Muscle of leg (tissue), 16 donors: ENCODE measurements at places on chromosomes 13 and 19. TPM values are rescaled to one million over a fixed set of nuclear protein-coding genes. Genes with fewer than 3 reads are reported as not detected.

The NPAS1 gene
- polyA plus RNA-seq, result 1.4 TPM

The CEACAM4 gene
- 0.20 TPM for polyA plus RNA-seq

The JSRP1 gene
- polyA plus RNA-seq, result 102 TPM

The HCST gene
- 5.1 TPM for polyA plus RNA-seq

The ZNF560 gene
- polyA plus RNA-seq, result 0.10 TPM

- no peak for DNase-seq
These were observed 56.6 kb upstream of the GPC6 start for GRCh38 chr13:93169980-93170379.

- DNase-seq, result peak; percentile 70
These were observed 1.3 kb upstream of the HNRNPL start for GRCh38 chr19:38850976-38851621.

DNA sequence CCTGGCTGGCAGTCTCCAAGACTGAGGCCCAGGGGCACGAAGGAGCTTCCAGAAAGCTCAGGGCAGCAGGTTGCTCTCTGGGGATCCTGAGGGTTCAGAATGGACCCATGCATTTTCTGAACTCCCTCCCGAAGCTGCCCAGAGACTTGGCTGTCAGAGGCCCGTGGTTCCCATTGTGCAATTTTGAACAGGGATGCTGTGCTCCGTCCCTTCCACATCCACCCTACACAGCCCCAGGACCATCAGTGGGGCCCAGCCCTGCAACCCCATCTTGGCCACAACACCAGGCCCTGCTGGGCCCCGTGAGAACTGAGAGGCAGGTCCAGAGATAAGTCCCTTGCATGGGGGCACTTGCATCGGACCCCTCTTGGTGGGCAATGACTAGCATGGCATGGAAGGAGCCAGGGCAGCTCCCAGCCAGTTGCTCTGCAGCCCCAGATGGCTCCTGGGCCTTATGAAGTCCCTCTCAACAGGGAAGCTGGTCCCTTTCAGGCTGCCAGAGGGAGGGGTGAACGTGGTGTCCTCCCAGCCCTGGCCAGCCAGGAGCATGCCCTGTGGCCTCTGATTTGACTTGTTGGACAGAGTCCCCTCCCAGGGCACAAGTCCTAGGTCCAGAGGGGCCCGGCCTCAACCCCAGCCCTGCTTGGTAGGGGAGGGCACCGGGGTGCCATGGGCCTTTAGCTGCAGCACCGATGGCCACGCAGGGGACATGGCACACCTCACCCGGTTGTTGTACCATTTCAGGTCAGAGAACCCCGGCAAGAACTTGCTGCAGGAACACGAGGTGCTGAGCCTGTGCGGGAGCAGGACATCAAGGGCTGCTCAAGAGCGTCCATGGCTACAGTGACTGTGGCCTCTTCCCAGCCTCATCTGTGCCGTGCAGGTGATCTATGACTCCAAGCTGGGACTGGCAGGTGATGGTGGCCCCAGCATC lies 17.3 kb upstream of the ZNF14 start:
- DNase-seq, result no peak

DNA sequence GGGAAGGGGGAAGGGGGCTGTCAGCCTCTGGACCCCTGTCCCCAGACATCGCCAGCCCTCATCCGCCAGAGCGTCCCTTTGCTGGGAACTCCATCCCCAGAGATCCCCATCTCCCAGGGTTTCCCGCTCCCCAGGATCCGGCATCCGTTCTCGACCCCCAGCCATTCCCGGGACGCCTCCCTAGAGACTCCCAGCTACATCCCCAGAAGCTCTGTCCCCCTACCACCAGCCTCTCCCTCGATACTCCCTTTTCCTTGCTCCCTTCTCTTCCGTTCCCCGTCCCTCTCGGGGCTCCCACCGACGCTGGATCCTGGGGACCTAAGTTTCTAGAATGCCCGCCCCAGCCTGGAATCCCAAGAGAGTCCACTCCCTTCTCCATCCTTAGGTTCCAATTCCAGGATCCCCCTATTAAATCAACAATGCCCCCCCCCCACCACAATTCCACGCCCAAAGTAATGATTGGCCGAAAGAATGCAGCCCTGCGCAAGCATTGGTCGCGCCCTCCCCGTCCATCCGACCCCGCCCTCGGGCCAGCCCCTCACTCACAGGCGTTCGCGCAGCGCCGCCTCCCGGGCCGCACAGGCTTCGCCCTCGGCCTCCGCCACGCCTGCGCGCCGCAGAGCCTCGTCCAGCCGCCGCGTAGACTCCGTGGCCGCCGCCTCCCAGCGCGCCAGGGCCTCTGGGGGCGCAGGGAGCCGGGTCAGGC lies 3.2 kb downstream of the CCDC194 start:
- DNase-seq, result peak; percentile 96

DNA sequence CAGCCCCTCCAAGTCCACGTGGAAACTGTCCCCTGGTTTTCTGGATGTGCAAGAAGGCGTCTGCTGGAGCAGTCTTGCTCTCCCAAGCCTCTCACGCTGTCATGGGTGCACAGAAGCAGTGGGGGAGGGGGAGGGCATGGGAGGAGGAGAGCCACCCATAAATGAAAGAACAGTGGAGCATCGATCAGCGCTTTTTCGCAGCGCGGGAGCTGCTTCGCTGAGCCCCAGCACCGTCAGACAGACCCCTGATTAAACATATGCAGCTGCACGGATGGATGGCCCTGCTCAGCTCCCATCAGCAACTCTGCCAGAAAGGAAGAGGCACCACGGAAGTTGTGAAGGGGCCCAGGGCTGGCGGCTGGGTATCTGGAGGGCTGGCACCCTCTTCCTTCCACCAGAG lies 264.9 kb downstream of the UQCRFS1 start:
- no peak for DNase-seq

DNA sequence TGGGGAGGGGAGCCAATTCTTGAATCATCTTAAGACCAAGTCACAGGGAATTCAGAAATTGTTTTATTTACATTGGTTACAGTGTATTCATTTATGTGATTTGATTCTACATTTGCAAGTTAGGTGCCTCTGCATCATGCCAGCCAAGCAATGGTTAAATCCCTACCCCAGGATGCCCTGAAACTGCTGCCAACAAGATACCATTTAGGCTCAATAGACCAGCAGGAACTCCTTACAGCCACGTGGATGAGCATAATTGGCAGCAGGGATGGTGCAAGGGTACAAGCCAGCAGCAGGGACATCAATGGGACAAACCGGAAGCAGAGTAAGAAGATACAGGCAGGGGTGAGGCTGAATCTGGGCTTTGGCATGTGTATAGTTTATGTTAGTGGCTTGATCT lies 72.4 kb upstream of the NBEA start:
- DNase-seq, result no peak

DNA sequence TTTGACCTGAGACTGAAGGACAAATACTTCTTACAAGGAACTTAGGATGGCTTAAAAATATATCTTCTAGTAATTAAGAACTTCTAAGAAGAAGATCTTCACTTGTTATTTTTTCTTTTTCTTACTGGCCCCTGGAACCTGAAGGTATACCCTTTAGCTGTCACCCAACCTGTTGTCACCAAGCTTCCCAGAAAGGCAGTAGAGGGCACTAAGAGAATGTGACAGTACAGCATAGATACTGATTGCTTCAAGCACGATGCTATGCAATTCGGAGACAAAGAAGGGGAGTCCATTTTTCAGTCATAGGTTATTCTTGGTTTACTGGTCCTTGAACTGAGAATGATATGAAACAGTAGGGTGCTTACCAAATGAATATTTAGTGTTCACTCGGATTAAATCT lies 208.3 kb upstream of the PCDH9 start:
- DNase-seq, result no peak

- DNase-seq, result no peak
These were observed 235.0 kb downstream of the PCCA start for GRCh38 chr13:100323937-100324336.

DNA sequence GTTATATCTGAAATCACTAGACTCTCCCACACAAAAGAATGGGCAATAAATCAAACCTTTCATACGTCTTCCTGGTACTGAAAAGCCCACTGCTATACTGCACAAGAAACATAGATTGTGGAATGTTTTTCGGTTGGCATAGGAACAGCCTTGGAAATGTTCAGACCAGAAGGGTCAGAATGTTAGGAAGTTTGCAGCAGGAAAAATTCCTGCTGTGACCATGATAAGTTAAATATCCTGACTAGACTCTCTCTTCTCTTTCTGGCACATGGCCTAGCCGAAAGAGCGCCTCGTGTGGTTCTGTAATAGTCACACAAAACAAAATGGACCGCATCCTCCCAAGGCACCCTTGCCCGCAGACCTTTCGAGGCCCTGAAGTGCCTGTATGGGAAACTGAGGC lies 427.2 kb downstream of the COG6 start:
- DNase-seq, result peak; percentile 54

- no peak for DNase-seq
These were observed 14.2 kb downstream of the ANKRD24 start for GRCh38 chr19:4196587-4197148.

- DNase-seq, result no peak
These were observed 61.0 kb downstream of the STK24 start for GRCh38 chr13:98515818-98516465.

DNA sequence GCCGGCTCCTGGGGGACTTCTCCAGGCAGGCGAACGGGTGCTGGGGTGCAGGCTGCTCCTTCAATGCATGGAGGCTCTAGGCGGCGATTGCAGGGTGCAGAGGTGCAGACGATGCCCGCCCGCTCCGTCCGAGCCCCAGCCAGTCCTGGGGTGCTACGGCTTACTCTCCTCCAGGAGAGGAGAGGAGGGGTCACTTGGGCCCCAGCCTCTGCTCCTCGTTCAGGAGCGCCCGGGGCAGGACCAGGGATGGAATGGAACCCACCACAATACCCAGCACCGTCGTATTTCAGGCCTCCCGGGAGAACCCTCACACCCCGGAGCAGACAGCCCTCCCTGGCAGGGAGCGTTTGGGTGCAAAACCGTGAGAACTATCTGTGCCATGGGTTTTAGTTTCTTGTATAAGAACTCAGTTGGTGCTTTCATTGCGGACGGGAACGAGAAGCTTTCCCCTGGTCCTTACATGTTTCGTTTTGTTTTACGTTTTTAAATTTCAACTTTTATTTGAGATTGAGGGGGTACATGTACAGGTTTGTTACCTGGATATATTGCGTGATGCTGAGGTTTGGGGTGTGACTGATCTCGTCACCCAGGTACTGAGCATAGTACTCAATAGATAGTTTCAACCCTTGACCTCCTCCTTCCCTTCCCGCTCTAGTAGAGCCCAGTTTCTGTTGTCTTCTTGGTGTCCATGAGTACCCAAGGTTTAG lies 46.8 kb downstream of the ARHGEF18 start:
- DNase-seq, result no peak

- DNase-seq, result no peak
These were observed 44.5 kb downstream of the ACTN4 start for GRCh38 chr19:38691938-38692457.

DNA sequence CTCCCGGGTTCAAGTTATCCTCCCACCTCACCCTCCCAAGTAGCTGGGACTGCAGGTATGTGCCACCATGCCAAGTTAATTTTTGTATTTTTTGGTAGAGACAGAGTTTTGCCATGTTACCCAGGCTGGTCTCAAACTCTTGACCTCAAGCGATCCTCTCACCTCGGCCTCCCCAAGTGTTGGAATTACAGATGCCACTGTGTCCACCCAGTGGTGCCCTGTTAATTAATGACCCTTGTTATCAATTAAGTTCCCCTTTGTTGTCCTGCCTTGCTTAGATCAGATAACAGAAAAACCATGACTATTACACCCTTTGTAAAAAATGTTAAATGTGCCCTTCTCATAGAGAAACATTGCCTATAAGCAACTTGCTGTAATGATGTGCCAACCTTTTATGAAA lies 34.4 kb upstream of the IGFL1 start:
- no peak for DNase-seq

DNA sequence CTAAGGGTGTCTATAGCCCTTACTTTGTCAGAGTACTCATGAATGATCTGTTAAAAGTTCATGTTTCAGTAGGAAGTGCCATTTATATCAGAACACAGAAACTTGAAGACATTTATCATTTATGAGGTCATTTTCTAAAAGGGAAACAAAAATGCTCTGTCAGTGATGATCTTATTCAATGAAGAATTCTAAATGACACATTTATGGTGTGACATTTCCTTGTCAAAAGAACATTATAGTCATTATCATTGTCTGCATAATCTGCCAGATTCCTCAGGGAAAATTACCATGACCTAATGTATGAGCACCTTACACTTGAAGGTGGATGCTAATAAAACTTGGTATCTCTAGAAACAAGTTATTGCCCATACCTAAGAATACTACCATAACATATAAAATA lies 853.8 kb upstream of the SLITRK6 start:
- DNase-seq, result no peak

DNA sequence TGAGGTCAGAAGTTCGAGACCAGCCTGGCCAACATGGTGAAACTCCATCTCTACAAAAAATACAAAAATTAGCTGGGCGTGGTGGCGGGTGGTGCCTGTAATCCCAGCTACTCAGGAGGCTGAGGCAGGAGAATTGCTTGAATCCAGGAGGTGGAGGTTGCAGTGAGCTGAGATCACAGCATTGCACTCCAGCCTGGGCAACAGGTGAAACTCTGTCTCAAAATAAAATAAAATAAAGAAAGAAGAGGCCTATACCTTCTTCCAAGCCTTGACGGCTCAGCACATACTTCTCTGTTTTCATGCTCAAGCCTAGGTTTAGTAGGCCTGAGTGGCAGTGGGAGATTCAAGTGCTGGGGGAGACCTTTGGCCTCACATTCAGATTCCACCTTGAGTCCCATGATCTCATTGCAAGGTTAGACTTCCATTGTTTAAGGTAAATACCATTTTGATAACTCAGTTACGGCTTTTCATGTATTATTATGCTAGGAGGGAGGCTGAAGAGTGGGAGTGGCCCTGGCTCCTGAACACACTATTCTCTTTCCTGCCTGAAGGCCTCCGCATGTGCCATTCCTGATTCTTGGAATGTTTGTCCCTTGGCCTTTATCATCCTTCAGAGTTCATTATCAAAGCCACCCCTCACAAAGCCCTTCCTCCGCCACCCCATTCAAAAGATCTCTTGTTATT lies 1.6 kb upstream of the SPINT2 start:
- DNase-seq, result no peak

DNA sequence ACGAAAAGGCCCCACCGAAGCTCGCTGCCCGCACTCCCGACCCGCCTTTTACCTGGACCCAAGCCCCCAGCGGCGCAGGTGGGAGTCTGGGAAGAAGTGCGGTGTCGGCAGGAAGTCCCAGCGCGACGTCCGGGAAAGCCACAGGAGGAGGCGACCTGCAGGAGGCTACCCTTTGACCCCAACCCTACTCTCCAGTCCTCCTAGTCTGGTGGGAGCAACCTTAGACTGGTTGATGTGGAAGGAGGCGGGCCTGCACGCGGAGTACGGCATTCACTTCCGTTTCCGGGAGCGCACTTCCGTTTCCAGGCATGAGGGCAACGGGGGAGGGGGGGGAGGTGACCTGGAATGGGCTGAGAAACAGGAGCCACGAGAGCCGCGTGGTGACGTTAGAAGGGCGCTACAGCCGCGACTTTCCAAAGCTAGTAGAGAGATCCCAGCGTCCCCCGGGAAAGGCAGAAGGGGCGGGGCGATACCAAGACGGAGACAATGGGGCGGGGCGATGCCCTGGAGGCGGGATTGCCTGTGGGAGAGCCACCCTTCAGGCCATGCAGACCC lies 28.5 kb downstream of the ZNF266 start:
- DNase-seq, result peak; percentile 89
